NCI-H446 (cell line): ENCODE measurements at places on chromosomes 11 and 22.

- DNase-seq: no peak
Measured at GRCh38 chr11:88324562-88325345, 12.8 kb downstream of the CTSC start.

DNA sequence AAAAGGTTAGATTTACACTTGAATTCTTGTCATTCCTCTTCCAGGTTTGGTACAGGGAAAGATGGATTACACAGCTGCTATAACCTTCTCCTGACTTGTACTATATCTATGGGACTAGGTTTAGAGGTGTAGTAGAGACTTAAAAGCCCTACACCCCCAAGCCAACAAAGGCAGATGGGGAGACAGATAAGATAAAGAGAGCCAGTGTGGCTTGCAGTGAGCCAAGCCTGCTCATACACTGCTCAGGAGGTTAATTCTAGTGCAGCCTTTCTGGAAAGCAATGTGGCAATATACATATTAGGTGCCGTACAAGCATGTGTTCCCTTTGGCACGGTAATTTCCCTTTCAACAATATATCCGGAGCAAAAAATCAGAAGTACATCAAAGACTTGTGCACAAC, 10.8 kb downstream of the SIK3 start:
- no peak for DNase-seq

DNA sequence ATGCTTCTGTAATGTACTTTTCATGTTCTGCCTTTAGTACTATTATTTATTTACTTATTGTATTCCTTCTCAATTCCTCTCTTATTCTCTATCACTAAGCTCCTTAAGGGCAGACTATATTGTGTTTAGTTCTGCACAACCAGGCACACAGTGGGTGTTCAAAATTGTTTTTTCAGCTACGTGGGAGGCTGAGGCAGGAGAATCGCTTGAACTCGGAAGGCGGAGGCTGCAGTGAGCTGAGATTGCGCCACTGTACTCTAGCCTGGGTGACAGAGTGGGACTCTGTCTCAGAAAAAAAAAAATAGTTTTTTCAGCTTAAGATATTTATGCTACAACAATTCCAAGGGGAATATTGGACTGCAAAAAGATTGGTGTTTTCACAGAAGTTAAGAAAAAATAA, 17.4 kb upstream of the DDX17 start:
- no peak for DNase-seq

DNA sequence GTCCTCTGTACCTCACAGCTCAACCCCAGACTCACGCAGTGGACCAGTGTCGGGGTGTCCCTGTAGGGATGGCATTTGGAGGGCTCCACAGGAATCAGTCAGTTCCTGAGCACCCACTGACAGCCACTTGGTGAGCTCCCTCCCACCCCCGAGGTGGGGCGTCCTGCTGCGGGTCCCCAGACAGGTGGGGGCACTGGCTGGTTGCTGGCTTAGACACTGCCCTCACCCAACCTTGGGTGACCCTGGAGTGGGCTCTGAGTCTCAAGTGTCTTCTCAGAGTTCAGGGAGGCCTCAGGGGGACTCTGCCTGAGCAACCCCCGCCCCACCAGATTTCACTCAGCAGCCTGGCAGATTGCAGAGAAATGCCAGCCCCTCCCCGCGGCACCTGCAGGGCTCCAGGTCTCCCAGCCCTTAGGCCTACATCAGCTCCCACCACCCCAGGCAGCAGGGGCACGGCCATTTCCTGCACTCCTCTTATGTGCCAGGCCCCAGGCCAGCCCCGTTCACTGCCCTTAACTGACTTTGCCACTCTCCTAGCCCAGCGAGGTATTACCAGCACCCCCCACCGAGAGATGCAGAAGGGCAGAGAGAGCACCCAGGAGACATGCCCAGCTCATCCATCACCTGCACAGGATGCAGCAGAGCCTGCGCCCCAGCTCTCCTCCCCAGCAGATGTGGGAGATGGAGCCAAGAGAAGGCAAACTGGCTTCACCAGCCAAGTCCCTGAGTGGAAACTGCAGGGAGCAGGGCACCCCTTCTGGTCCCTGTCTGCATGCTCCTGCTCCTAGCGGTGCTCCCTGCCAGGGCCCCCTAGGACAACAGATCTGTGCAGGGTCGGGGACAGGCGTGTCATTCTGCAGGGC, 2.4 kb downstream of the PRR5 start:
- no peak for DNase-seq

DNA sequence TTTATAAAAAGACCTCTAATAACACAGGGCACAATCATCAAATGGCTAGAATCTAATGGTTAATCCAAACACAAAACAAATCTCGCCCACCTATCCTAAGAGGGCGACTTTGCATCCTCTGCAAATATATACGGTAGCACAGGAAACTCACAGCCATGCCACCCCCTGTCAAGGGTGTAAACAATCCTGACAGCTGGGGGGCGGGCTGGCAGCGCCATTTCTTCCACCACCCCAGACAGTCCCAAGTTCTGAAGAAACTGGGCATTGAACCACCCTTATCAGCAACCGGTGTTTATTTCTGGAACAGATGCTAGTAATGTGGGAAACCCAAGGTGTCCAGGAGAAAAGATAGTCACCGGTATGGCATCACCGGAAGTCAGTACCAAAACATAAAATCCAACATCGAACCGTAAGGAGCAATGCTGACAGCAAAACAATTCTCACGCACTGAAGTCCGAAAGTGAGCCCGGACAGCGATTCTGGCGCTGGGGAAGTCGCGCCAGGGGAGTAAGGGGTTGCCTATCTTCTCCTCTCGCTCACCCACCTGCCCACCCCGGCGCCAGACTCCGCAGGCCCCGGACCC, 825 bp downstream of the FBXO3 start:
- DNase-seq: no peak

GRCh38 chr11:130168105-130168504, 8.5 kb downstream of the ST14 start:
- no peak for DNase-seq

DNA sequence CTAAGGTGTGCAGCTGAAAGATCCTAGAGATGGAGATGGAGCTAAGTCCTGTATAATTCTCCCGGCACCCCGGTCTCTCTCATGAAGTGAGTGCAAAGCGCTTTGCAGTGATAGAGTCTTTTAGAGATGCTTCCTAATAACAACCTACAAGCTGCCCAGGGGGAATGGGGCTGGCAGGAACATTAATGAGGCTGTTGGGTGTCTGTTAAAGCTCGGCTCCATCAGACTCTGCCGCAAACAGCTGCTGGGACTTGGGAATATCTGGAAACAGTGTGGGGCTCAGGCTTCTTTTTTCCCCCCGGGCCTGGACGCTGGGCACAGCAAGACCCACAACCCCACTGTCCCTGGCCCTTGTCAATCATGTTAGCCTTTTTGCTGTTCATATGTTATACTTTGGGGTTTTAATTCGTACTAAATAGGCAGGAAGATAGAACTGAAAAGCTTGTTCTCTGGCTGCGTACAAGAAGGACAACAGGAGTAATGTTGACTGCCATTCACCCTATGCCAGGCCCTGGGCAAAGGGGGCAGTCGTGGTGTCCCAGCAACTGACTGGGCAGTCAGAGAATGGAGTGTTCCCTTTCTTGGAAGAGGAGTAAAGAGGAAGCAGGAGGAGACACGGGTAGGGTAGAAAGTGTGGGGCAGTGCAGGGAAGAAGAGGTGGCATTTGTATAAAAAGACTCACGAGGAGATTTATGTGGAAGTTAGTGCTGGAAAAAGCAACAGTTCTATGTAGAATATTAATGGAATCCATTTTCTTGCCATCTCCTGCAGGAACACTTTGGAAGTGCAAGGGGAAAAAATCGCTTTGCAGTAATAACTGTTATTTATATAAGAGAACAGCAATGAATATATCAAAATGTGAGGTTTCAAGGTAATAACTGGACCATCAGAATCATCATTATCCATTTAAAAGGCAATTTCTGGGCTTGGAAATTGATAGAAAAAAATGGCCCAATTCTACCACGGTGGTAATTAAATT, 232.8 kb downstream of the GRIK4 start:
- DNase-seq: no peak

GRCh38 chr11:34604145-34604544, 16.7 kb upstream of the EHF start:
- no peak for DNase-seq

DNA sequence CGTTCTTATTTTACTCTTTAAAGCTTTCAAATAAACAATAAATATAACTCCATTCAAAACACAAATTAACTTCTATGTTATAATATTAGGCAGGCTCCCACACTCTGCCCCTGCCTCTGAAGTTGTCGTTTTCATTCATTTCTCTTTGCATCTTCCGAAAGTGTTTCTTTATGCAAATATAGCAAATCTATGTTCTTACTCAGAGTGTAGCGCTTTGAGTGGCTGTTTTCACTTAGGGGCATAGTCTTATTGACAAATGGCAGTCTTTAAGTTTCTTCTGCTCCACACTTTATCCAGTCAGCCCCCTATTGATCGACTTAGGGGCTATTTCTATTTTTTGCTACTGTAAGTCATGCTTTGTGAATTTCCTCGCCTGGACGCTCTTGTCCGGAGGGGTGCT, 45.3 kb upstream of the RTL6 start:
- DNase-seq: no peak

GRCh38 chr11:123800036-123800435, 6.1 kb downstream of the OR6M1 start:
- no peak for DNase-seq

GRCh38 chr11:86990031-86990430, 34.8 kb upstream of the FZD4 start:
- peak; percentile 45 for DNase-seq

GRCh38 chr11:134040386-134041302, 28.2 kb upstream of the JAM3 start:
- no peak for DNase-seq

DNA sequence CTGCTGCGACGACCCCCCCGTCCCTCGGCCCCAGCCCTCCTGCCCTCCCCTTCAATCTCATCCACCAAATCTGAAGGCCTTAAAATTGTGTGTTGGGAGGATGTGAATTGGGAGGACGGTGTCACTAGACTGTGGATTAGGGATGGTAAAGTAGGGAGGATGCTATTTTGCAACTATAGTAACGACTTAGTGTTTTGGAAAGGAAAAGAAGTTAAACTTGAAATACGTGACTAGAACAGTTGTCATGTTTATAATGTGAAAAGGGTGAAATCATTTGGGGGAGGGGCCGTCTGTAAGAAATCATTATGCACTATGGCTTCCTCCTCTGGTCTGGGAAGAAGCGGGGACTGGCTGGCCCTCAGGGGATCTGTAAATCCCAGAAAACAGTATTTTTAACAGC, 43.4 kb upstream of the NNMT start:
- no peak for DNase-seq

- no peak for DNase-seq
Measured at GRCh38 chr11:70699294-70700221, 301.2 kb downstream of the CTTN start.

- DNase-seq: no peak
Measured at GRCh38 chr11:122149202-122149601, 33.2 kb upstream of the BLID start.

DNA sequence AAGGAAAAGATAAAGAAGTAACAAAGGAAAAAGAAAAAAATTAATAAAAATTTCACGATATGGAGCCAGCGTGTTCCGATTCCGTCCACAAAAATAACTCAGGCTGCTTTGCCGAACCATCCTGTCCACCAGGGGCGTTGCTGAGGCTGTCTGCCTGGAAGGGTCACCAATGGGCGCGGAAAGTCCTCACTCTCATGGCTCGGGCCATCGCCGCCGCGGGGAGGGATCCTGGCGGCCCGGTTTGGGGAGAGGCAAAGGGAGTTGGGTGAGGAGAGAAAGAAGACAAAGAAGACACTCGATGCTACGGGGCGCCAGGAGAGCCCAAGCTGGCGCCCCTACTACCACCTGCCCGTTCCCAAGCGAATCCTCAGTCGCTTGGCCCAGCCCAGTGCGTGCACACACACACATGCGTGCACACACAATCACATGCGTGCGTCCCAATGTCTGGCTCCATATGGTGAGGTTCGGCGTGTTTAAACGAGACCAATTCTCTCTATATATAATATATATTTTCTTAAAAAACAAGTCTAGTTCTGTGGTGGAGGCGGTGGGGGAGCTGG, 5.6 kb upstream of the PYGM start:
- DNase-seq: no peak

DNA sequence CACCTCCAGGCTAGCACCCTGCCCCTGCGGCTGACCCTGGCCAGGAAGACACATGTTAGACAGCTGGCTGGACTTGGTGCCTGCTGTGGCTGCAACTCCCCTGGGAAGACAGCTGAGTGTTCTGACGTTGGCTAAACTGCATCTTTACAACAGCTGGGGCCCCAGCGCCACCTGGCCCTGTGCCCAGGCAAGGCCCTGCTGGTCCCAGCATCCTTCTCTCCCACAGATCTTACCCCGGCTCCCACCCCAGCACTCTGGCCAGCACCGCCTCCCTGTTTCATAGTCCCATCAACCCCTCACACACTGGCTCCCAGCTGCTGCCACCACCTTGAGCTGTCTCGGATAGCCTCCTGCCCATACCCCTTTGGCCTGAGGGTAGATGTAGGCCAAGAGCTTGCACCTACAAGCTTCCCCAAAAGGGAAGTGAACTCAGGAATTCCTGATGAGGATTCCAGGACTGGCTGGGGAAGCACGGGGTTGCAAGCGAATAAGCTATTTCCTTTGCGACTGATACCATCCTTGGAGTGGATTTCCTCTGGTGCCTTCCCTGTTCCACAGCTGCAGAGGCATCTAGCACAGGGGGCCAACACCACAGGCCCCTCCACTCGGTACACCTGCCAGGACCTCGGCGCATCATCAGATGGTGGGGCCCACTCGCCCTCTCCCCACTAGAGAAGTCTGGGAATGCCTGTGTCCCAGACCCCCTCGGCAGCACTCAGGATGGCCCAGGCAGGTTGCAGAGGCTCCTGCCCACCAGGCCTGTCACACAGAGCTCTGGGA, 28.5 kb downstream of the RSPH14 start:
- DNase-seq: peak; percentile 88

GRCh38 chr11:69053546-69054396, 5.0 kb downstream of the TPCN2 start:
- no peak for DNase-seq

DNA sequence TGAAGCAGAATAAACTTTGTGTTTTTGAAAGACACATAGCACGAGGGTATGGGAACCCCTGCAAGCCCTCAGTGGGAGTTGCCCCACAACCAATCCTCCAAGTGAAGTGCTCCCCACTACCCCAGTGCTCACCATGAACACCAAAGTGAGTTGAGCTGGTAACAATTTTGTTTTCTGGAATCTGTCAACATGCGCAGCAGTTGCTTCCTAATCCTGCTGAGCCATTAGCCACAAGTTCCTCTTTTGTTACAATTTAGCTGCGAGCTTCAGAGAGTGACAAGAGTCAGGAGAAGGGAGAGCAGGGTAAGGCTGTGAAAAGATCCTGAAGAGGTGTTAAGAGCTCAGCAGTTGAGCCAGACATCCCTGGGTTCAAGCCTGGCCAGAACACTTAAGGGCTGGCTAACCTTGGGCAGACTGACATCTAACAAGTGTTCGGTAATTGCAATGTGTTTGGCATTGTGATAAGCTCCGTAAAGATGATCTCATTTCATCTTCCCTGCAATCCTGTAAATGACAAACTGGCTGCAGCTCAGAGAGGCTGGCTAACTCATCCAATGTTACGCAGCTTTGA, 24.1 kb upstream of the ASPHD2 start:
- DNase-seq: no peak

GRCh38 chr11:23976426-23976825, 520.4 kb upstream of the LUZP2 start:
- DNase-seq: no peak
